ENCODE measurements at places on chromosomes 7 and 10. TPM values are rescaled to one million over a fixed set of nuclear protein-coding genes. Genes with fewer than 3 reads are reported as not detected.

OR9A2 gene
- 0.41 TPM for total RNA-seq

TEX36 gene
- total RNA-seq: not detected

ZMIZ1 gene
- 31.6 TPM for total RNA-seq

RNF148 gene
- 3.2 TPM for total RNA-seq

SLC13A4 gene
- total RNA-seq: not detected

SLC26A5 gene
- total RNA-seq: 0.21 TPM

COA1 gene
- 53.2 TPM for total RNA-seq

DNAJB6 gene
- 147 TPM for total RNA-seq

All from tongue (tissue), 3 donors.